Renal cortical epithelial cell (primary cell): ENCODE measurements at places on chromosomes 2 and 18.

GRCh38 chr2:163601377-163601776 is 134.4 kb downstream of the FIGN start:
- DNase-seq: peak; percentile 96

- no peak for DNase-seq
These were observed 14.5 kb upstream of the ZBTB14 start for GRCh38 chr18:5309888-5310470.

DNA sequence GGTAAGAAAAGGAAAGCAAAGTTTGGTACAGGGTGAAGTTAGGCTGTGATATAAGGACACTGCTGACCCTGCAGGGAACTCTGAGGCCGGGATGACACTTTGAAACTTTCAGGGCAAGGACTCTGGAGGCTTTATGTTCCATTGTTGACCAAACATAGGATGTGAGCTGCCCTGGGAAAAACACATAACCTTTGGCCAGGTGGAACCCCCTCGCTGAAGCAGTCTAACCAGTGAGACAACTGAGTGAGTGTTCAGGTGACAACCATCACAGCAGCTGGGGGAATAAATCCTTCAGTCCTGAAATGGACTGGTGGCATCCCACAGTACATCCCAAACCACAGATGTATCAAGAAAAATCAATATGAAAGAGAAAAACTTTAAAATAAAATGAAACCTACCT is 280.9 kb upstream of the CDH2 start:
- no peak for DNase-seq

DNA sequence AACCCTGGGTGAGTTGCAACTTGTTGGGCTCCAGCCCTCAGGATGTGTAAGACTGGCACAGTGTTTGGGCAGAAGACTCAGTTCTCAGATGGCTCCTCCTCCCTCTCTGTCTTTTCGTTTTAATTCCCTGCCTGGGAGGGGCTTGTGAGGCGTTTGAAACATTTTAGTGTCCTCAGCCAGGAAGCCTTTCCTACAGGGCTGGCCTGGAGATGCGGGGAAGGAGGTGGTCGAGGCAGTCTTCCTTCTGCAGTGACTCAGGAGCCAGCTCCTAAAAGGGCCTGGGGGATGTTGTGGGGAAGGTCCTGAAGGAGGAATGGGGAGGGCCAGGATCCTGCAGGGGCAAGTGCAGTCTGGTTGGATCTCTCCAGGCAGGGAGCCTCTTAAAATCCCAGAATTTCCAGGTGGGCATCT is 22.1 kb upstream of the IGFBP5 start:
- no peak for DNase-seq

DNA sequence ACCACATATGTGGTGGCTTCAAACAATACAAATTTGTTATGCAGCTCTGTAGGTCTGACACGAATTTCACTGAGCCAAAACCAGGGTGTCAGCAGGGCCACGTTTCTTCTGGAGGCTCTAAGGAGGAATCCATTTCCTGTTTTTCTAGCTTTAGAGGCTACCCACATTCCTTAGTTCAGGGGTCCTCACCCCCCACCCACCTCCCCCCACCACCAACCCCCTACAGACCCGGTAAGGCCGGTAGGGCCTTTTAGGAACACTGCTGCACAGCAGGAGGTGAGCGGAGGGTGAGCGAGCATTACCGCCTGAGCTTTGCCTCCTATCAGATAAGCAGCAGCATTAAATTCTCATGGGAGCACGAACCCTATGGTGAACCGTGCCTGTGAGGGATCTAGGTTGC is 10.6 kb upstream of the SLC39A10 start:
- DNase-seq: no peak

DNA sequence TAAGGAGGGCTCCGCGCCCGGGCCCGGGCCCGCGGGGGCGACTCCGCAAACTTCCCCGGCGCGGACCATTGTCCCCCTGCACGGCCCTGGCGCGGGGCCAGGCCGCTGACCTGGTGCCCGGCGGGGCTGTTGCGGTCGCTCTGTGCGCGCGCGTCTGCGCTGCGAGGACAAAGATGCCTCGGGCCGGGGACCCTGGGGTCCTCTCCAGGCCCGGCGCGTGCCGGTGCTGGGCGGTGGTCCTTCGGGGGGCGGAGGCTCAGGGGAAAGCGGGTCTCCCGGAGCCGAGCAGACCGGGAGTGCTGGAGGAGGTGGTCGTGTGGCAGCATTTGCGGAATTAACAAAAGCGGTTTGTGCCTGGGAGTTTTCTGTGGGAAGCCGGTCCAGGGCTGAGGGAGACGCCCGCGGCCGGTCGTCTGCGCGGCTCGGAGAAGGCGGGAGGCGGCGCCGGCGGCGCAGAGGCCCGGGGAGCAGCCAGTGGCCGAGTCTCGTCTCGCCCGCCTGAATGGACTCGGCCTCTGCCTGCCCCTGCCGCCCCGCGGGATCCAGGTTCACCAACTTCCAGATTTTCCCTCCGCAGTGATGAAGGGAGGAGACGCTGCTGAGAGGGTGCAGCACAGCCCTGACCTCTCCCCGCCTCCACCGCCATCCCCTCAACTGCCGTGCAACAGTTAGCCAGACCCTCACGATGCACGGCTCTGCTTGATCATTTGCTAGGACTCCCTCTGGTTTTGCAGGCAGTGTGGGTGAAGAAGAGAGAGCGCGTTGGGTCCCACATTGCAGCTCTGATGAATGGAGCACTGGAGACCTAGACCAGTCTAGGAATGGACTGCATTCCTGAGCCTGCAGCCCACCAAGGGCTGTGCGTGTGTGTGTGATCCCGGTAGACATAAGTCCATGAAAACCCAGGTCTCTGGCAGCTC is 705 bp downstream of the EFR3B start:
- DNase-seq: no peak

DNA sequence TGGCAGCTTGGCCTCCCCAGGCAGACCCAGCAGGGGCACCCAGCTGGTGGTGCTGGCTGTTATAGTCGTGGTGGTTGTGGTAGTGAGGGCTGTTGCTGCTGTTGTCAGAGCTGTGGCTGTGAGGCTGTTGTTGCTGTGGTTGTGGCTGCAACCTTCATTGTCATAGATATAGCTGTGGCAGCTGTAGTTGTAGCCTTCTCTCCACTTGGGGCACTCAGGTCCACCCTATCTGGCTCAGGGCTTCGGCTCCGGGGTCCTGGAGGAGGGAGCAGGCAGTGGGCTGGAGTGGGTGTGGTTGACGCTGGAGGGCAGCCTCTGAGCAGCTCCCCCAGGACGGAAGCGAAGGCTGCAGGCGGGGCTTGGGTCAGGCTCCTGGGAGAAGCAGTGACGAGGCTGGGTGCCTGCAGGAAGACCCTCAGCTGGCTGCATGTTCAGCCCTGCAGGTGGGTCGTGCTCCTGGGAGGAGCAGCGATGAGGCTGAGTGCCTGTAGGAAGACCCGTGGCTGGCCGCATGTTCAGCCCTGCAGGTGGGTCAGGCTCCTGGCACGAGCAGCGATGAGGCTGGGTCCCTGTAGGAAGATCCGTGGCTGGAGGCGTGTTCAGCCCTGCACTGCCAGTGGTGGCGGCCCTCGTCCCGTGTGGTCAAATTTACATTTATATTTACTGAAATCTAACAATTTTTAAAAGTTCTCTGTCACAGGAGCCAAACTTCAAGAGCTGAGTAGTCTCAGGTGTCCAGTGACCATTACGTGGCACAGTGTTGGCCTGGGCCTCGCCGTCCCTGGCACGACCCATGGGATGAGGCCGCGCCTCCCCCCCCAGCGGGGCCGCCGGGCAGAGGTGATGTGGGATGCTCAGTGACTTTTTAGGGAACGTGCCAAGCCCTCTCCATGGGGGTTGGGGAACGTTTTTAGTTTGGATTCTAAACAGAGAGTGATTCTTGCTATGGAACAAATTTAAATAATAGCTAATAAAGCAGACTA is 79.2 kb upstream of the PXDN start:
- DNase-seq: no peak

GRCh38 chr2:55585451-55586080 is 31.9 kb downstream of the PPP4R3B start:
- peak; percentile 82 for DNase-seq

- DNase-seq: peak; percentile 78
These were observed 59.8 kb downstream of the SNTG2 start for GRCh38 chr2:1010415-1010930.

DNA sequence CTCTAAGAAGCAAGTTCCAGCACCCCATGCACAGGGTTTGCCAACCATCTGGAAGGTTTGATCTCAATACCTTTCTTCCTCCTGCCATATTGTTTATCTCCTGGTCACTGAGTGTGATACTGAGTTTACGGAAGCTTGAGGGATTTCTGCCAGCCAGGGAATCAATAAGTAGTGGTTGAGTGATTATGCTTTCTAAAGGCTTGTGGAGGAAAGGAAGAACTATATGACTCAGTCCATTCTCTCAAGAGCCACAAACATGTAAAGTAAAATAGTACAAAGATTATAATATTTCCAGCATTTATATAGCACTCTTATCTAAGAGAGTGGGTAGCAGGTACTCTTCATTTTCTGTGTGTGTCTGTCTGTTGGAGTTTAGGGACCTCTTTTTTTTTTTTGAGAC is 49.2 kb downstream of the SLC4A3 start:
- peak; percentile 50 for DNase-seq

DNA sequence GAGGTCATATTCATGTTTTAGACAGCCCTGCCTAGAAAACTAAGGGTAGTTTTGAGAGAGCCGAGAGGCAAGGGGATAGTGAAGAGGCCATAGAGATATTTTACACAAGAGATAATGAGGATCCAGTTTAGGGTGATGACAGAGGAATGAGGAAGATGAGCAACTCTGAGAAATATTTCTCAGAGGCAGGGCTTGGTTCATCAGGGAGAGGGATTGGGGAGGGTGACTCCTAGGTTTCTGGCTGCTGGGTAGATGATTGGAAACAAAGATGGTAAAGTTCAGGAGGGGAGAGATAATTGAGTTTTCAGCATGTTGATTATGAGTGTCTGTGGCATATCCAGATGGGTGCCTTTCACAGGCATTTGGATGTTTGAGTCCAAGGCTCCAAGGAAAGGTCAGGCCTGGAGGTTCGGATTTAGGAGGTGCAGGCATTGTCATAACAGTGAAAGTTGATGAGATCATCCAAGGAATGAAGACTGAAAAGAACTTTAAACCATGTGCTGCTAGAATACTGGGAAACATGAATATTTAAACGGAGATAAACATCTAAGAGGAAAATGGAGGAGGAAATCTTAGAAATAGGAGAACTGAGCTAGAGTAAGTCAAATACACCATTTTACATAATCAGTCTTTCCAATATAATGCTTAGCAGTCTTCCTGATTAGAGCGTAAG is 7.4 kb downstream of the MYL12B start:
- no peak for DNase-seq

- DNase-seq: no peak
These were observed 235.6 kb upstream of the HS6ST1 start for GRCh38 chr2:128554151-128554769.

GRCh38 chr2:47057687-47058002 is 97.5 kb downstream of the STPG4 start:
- DNase-seq: no peak
